ENCODE measurements at places on chromosomes 3 and 15.

DNA sequence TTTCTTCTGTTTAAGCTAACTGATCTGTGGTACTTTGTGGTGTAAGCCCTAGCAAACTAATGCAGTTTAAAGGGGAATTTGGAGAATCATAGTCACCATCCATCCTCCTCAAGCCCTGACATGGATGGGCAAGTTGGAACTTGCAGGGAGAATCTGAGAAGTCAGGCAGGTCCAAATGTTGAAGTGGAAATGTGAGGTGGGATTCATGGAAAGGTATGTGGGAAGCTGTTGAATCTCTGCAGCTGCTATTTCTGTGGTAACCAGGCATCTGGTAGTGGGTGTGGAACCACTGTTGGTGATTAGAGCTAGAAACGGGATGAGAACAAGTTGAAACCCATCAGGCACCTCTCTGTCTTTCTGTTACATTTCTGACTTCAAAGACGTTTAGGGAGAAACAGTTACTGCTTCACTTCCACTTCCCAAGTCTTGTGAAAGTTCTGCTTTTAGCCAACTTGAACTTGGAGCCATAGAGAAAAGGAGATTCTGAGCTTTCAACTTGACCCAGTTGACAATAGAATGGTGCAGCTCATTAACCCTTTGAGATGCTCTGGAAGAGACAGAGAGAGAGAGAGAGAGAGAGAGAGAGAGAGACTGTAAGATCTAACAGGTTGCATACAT, 38.1 kb upstream of the NMNAT3 start:
- no peaks in the 10 kb centered on the region for H3K27me3 ChIP-seq
- H3K4me3 ChIP-seq, result no peak overlapping the region
- H3K36me3 ChIP-seq, result no peaks in the 10 kb centered on the region
- DNase-seq, result no peak
- H3K27ac ChIP-seq, result no peak overlapping the region

- no peaks in the 10 kb centered on the region for H3K27me3 ChIP-seq
- peaks cover 8% of the 10 kb centered on the region for H3K4me1 ChIP-seq
- H3K36me3 ChIP-seq, result no peaks in the 10 kb centered on the region
- no peak overlapping the region for H3K4me3 ChIP-seq
- no peak for DNase-seq
Measured at GRCh38 chr15:84721371-84721770, 5.4 kb upstream of the SEC11A start.

DNA sequence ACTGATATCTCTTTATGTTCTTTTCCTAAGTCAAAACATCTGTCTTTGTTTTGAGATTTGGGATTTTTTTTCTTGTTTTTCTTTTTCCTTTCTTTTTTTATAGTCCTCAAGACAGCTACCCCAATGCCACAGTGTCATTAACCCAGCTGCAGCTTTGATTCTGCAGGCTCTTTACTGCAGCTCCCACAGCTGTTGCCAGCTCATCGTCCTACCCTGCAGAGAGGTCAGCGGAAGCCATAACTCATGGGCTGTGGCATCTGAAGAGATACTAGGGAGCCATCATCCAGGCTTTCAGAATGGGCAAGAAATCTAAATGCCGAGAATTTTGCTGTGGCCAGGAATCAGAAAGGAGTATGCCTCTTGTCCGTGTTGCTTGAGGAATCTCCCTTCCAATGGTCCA, 44.3 kb upstream of the SLC24A5 start:
- no peaks in the 10 kb centered on the region for H3K36me3 ChIP-seq
- H3K4me1 ChIP-seq, result no peaks in the 10 kb centered on the region
- DNase-seq, result no peak
- no peak overlapping the region for H3K4me3 ChIP-seq
- H3K27ac ChIP-seq, result no peak overlapping the region

- DNase-seq, result no peak
- no peaks in the 10 kb centered on the region for H3K27me3 ChIP-seq
- H3K36me3 ChIP-seq, result no peaks in the 10 kb centered on the region
- no peak overlapping the region for H3K4me3 ChIP-seq
- no peak overlapping the region for H3K27ac ChIP-seq
Measured at GRCh38 chr3:151226088-151226563, 23.1 kb upstream of the GPR171 start.

DNA sequence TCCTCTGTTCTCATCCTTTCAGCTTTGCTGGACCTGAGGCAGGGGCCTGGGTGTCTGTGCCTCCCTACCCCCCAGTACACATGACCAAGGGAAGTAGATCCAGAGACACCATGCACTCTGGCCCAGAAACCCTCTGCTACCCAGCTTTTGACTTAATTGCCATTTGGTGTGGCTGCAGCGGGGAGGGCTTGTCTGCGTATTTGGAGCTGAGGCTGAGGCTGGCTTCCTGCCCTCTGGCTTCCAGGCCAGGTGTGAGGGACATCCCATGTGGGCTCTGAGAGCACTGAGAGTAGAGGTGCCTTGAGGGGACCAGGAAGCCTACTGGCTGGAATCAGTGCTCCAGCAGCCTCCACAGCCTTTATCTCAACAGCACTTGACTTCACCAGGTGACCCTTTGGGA, 26.9 kb downstream of the PPCDC start:
- H3K27ac ChIP-seq, result no peak overlapping the region
- no peaks in the 10 kb centered on the region for H3K27me3 ChIP-seq
- no peak overlapping the region for H3K4me3 ChIP-seq
- DNase-seq, result no peak
- H3K36me3 ChIP-seq, result peaks cover 9% of the 10 kb centered on the region

DNA sequence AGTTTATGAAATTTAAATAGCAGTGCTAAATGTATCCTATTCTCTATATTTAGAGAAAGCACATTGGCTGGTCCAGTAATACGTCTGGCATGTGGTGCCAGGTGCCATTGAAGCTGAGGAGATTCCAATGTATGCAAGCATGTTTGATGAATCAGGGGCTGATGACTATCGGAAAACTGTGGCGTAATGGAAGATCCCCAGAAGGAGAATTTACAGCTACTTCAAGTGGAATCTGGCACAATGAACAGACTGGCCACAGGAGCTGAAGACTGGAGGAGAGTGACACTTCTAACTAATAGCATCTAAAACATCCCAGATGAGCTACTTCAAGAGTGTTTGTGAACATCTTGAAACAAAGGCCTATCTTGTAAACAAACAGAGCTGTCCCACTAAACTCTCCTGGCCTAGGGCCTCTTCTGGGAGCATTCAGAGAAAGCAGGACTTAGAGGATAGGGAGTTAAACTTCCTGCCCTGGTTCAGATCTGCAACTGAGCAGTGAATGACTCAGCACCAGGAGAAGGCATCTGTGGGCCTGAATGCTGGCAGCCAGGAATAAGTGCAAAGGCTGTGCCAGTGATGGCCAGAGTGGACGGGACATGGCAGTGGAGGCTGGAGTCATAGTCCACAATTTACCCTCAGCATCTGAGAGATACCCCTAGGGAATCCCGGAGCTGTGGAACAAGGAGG, 15.2 kb upstream of the ACTC1 start:
- H3K36me3 ChIP-seq, result no peaks in the 10 kb centered on the region
- H3K4me3 ChIP-seq, result no peak overlapping the region
- no peak overlapping the region for H3K27ac ChIP-seq
- H3K4me1 ChIP-seq, result no peaks in the 10 kb centered on the region
- no peaks in the 10 kb centered on the region for H3K27me3 ChIP-seq

- no peak for DNase-seq
- H3K4me3 ChIP-seq, result no peak overlapping the region
- H3K36me3 ChIP-seq, result no peaks in the 10 kb centered on the region
- H3K4me1 ChIP-seq, result no peaks in the 10 kb centered on the region
- no peaks in the 10 kb centered on the region for H3K27me3 ChIP-seq
Measured at GRCh38 chr15:68470049-68470742, 38.2 kb upstream of the ITGA11 start.

GRCh38 chr15:100383302-100384107, 41.7 kb upstream of the ADAMTS17 start:
- H3K36me3 ChIP-seq, result no peaks in the 10 kb centered on the region
- H3K4me3 ChIP-seq, result no peak overlapping the region
- peak; percentile 71 for DNase-seq
- H3K27ac ChIP-seq, result no peak overlapping the region
- H3K4me1 ChIP-seq, result no peaks in the 10 kb centered on the region

DNA sequence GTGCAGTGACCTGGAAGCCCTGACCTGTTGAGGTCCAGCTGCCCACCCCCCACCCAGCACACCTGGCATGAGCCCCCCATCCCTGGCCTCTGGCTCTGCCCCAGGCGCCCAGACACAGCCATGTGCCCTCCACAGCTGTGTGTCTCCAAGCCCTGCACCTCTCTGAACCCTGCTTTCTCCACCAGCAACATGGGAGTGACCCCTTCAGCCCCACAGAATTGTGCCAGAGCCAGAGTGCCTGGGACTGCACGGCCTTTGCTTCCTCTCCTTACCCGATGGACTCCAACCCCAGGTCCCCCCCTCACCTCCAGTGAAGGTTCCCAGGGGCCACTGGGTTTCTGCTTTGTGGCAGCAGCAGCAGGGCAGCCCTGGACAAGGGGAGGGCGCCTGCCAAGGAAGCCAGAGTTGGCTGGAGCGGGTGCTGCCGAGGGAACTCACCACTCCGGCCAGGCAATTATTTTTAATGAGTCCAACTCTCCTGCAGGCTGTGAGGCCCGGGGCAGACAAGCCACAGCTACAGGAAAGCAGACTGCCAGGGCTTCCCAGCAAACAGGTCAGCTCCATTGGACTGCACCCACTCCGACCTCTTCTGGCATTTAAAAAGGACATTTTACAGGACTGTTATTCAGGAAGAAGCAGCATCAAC, 24.1 kb downstream of the PRR20G start:
- no peaks in the 10 kb centered on the region for H3K36me3 ChIP-seq
- no peak overlapping the region for H3K27ac ChIP-seq
- no peak overlapping the region for H3K4me3 ChIP-seq
- no peak for DNase-seq
- no peaks in the 10 kb centered on the region for H3K4me1 ChIP-seq

DNA sequence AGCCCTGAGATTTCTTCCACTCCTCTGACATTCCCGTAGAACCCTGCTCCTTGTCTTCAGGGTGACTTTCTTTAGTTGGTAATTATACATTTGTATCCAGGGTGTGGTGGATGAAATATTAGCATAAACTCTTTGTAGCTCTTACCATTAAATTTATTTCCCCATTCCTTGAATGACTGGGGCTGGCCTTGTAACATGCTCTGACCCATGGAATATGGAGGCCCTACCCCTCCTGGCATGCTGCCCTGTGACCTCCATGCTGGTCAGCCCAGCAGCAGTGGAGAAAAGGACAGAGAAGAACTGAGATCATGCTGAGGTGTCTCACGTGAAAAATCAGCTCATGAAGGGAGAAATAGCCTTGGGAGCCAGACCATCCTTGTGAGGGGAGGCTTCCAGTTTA, 96.1 kb upstream of the PROK2 start:
- no peaks in the 10 kb centered on the region for H3K36me3 ChIP-seq
- H3K4me3 ChIP-seq, result no peak overlapping the region
- no peak for DNase-seq

DNA sequence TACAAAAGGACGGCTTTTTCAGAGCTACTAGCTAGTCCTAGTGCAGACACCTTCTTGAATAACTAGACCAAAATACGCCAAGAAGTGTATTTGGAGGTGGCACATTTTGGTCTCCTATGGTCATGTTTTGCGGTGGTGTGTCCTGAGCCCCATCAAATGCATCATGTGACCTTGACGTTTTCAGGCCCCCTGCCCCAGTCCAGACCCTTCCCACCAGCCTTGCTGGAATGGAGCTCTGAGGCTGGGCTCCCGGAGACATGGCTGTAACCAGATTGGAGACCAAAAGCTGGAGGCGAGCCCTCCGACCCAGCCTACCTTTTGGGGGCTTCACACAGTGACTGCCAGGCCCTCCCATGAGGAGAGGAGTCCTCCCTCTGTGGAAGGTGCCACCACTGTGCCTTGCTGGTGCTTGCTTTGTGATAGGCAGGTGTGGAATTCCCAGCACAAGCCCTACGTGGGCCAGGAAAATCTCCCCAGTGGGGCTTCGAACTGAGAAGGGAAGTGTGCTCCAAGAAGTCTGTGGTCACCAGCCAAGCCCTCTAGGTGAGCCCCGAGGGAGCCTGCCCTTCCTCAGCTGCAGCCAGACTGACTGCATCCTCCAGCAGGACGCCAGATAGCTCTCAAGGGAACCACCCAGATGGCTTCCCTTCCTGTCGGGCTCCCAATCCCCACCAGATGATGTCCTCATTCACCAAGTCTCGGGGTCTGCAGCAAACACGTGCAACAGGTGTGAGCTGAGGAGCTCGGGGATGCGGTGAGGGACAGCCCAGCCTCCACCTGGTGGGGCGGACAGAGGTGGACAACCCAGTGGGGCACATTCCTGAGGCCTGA, 126.2 kb downstream of the ASB7 start:
- no peak overlapping the region for H3K4me3 ChIP-seq
- no peaks in the 10 kb centered on the region for H3K27me3 ChIP-seq
- DNase-seq, result no peak
- no peaks in the 10 kb centered on the region for H3K4me1 ChIP-seq
- no peak overlapping the region for H3K27ac ChIP-seq

GRCh38 chr3:167246252-167246651, 133.8 kb downstream of the ZBBX start:
- H3K27me3 ChIP-seq, result no peaks in the 10 kb centered on the region
- no peaks in the 10 kb centered on the region for H3K4me1 ChIP-seq

DNA sequence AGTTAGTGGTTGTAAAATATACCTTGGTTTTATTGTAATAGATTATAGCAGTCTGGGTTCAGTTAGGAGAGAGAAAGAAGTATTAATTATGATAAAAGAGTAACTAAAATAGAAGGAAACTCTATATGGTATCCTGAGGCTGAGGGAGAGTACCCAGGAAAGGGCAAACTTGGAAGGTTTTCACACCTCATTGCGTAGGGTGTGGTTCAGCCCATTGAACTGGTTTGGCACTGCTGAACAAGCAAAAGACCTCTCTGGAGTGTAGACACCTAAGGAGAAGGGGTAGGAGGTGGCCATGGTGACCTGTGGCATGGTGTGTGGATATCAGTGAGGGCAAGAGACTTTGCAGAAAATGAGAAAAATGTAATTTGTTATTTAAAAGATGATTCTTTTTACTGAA, 63.5 kb downstream of the STT3B start:
- H3K27ac ChIP-seq, result no peak overlapping the region
- H3K4me1 ChIP-seq, result no peaks in the 10 kb centered on the region
- no peak for DNase-seq

- no peak overlapping the region for H3K27ac ChIP-seq
- H3K4me1 ChIP-seq, result no peaks in the 10 kb centered on the region
- H3K36me3 ChIP-seq, result no peaks in the 10 kb centered on the region
- no peaks in the 10 kb centered on the region for H3K27me3 ChIP-seq
- H3K4me3 ChIP-seq, result no peak overlapping the region
- no peak for DNase-seq
Measured at GRCh38 chr15:68980786-68981185, 33.7 kb upstream of the NOX5 start.

GRCh38 chr3:11791339-11792200, 55.1 kb downstream of the TAMM41 start:
- no peak for DNase-seq
- H3K36me3 ChIP-seq, result peaks cover 37% of the 10 kb centered on the region
- no peak overlapping the region for H3K27ac ChIP-seq
- peaks cover 20% of the 10 kb centered on the region for H3K4me1 ChIP-seq

DNA sequence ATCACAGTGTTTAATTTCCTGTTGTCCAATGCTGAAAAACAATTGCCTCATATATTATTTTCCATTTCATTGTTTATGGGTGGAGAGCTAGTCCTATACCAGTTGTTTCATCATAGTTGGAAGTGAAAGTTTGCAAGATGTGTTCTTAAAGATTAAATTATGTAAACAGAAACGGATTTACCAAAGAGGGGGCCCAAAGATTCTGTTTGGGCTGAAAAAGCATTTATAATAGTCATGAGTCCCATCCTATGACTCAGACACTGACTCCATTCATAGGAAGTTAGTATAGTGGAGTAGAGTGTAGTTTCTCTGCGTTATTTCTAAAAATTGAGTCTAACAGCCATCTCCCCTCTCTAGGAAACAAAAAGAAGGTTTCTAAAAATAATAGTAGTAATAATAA, 24.3 kb downstream of the NFKBIZ start:
- H3K36me3 ChIP-seq, result no peaks in the 10 kb centered on the region
- no peak overlapping the region for H3K4me3 ChIP-seq
- no peaks in the 10 kb centered on the region for H3K4me1 ChIP-seq
- H3K27me3 ChIP-seq, result no peaks in the 10 kb centered on the region
- no peak overlapping the region for H3K27ac ChIP-seq

Data from Karpas-422 (cell line).